ENCODE measurements at places on chromosomes 1 and 21.

DNA sequence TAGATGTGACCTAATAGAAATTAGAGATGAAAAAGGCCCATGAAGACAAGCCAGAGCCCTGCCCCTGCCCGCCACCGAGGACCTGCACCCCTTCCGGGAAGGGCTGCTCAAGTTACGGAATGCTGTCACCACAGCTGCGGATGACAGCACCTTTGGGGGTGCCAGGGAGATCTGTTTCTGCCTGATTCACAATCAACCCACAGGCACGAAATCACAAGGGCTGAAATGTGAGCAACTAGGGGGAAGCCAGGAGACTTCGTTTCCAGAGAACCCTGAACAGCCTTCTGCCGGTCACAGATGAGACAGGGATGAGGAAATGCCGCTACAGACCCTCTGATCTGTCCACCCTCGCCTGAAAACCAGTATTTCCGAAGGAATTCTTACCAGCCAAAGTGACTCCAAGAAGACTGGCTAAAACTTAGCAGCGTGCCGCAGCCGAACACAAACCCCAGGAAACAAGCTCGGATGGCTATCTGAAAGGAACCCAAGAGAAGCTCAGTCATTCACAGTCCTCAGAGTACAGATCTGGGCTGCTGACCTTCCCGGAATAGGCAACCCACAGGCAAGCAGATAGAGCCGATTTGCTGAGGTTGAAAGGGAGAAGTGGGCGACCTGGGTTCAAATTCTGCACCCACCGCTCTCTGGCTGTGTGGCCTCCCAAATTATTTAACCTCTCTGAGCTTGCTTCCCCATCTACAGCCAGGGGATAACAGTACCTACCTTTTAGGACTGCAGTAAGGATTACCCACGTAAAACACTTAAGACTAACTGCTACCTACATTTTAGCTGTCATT is 1.1 kb downstream of the ICMT start:
- DNase-seq = no peak

DNA sequence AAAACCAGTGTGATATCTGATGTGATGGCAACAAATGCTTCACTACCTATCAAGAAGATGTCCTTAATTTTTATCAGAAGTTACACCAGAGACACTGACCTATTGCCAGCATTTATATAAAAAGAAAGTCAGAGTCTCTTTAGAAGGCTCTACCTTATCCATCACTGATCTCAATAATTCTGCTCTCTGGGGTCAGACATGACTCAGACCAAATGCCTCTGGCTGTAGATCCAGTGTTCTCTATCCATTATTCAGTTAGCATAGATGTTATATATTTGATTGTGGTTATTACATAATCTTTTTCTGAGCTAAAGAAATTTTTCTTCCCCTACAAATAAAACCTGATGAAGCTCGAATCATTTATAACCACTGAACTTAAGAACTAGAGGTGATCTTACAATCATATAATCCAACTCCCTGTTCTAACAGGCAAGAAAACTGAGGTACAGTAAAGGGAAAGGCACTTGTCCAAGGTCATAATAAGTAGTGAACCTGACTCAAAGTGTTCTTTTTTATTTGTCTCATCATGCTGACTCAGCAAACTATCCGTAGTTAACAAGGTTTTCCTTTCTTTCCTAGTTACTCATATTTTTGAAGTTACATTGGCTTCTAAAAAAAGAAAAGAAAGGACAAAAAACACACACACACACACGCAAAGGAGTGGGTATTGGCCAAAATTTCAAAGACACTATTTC is 43.6 kb upstream of the ESRRG start:
- DNase-seq = no peak

GRCh38 chr1:204932573-204932909 is 61.9 kb downstream of the NFASC start:
- no peak for DNase-seq

GRCh38 chr21:32597205-32597604 is 11.9 kb upstream of the TCP10L start:
- no peak for DNase-seq

- DNase-seq = no peak
Observed at GRCh38 chr21:30072496-30072895, 94.1 kb downstream of the CLDN17 start.

Measured in hypothalamus (tissue), 51 donors.